ENCODE measurements at places on chromosomes 13 and 19.

- DNase-seq = no peak
These were observed 711 bp downstream of the CAMSAP3 start for GRCh38 chr19:7596211-7596937.

- DNase-seq = peak; percentile 45
These were observed 658 bp downstream of the CLPP start for GRCh38 chr19:6362027-6362350.

GRCh38 chr19:28224441-28224840, 988.5 kb downstream of the UQCRFS1 start:
- no peak for DNase-seq

- no peak for DNase-seq
These were observed 65.9 kb downstream of the CHST8 start for GRCh38 chr19:33687481-33688170.

DNA sequence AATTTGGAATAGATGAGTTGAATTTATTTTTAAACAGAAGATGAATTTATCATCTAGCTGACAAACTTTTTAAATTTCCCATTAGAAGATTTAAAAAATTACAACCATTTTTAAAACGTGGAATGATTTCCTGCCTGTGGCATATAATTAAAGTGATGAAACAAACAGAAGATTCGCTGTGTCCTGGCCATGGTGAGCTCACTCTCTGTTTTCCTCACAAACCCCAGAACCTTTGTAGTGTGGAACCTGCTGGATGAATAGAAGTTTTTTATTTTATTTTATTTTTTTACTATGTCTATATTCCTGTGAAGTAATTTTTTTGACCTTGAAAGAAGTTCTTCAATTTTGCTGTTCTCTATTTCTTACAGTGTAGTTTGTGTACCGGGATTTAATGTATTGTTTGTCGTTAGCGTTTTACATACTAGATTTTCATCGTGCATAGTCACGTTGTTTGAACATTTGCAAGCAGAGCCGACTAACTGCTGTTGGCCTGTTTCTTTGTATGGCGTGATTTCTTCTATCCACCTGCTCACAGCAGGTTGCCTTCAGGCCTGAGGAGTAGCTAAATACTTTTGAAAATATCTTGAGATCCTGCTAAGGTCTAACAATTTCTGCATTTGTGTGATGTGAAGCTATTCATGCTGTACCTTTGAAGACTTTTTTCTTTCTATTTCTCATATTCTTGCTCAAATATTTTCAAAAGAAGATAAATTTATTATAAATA, 149.2 kb downstream of the GGACT start:
- DNase-seq = no peak

DNA sequence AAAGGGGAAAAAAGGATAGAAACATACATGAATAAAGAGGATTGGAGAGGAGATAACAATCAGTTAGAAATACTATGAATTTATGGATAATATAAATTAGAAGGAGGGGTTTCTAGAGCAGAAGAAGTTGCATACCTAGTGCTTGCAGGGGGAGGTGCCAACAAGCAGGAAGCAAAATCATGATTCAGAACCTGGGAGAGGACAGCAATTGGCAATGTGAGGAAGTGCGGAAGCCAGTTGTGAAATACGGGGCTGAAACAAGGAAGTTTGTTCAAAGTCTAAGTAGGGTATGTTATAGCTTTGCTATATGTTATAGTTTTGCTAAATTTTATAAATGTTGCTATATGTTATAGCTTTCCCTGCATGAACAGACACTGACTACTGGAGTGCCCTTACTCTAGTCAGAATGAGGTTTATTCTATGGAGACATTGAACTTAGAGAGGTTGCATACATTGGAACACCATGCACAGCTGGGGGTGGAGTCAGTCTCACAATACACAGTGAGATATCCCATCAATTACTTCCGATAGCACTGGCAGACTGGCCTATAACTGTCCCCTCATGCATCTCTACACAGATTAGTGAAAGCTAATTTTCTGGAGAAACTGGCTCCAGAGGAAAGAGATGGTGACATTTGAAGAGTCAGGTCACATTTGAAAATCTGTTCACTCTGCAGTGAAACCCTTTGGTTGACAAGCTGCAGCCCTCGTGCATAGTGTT, 92.1 kb downstream of the GPC6 start:
- DNase-seq = no peak

DNA sequence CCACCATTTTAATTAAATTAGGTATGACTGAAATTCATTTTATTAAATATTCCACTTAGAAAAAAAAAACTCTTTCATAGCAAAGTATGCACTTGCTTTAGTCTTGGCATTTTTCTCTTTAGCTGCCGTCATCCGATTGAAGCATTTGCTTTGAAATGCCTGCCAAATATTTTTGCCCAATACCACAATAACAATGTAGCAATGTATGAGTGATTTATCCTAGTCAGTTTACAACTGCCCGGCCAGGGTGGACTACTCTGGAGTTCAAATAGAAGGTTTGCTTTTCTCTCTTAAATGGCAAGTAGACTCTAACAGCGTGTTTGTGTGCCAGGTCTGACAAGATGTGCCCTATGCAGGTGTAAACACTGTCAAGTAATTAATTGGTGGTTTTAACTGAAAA, 675.3 kb upstream of the SGCG start:
- DNase-seq = no peak

DNA sequence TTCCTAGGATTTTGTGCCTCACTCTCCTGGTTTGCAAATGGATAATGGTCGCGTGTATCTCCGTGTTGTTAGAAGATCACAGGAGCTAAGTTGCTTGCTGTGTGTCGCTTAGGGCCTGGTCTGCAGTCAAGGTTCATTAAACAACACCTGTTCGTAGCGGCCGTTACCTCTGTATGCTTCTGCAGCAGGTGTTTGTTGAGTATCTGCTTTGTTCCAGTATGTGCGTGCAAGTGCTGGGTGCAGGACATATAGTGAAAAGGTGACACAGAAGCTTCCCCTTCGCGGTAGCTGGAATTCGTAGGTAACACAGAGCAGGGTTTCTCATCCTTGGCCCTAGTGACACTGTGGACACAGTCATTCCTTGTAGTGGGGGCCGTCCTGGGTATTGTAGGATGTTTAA, 5.4 kb downstream of the MED25 start:
- DNase-seq = no peak

DNA sequence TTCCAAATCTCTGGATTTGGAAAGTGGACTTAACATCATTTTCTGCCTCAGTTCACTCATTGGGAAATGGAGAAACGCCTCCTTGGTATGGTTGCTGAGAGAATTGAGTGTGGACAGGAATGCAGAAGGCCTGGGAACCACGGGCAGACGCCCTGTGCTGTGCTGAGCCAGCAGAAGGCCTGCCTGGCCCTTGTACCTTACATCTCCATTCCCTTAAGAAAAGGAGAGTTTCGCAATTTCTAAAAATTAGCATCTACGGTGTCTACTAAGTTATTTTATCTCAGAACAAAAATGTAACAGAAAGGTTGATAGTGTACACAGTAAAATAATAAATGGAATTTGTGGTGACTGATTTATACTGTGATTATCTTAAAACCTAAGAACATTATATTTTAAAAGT, 78.7 kb downstream of the IPO5 start:
- DNase-seq = no peak

- no peak for DNase-seq
These were observed 102.8 kb downstream of the STARD13 start for GRCh38 chr13:33182729-33183128.

- no peak for DNase-seq
These were observed 33.5 kb downstream of the FBN3 start for GRCh38 chr19:8115805-8116396.

GRCh38 chr19:35715981-35716800, 1.6 kb upstream of the KMT2B start:
- peak; percentile 27 for DNase-seq

DNA sequence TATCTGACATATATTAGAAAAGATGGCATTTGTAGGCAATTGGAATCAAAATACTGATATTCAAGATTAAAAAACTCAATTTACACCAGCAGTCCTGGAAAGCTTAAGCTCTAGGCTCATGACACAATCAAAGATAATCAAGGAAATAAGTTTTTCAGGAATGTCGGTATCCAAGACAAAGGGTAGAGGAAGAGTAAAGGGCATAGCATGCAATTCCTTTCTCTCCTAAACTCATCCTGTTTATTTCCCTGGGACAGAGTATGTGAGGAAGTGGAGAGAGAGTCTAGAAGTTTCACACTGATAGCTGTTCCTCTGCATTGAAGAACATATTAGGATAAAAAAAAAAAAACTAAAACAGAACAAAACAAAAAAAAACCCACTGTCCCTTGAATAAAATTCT, 2452.1 kb downstream of the PCDH9 start:
- no peak for DNase-seq

GRCh38 chr13:76680112-76680511, 206.1 kb downstream of the KCTD12 start:
- DNase-seq = no peak

DNA sequence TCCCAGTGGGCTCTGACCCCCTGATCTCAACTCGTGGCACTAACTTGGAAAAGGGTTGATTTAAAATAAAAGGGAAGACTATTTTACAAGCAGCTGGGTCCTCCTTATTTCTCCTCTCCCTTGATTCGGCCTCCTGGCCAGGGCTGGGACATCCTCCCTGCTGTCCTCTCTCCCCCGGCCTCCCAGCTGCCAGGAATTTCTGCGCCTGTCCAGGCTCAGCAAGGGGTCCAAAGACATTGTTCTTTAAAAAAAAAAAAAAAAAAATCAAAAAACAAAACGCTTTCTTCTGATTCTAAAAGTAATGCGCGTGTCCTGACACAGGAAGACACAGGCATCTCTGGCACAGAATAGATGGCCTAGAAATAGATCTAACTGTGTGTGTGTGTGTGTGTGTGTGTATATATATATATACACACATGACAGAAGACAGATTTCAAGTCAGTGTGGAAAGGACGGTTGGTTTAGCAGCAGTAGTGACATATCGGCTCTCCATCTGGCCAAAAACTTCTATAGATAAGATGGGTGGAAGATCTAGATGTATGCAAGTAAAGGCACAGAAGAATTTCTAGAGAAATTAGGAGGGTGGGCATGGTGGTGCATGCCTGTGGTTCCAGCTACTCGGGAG, 12.3 kb upstream of the LENG8 start:
- no peak for DNase-seq

Measured in hematopoietic multipotent progenitor cell treated with erythropoietin and hydrocortisone succinate and interleukin-3 and kit ligand, for 6 days (in vitro differentiated cells).